NCI-H1436 treated with DMSO at 0.1 percent for 48 hours (cell line): ENCODE measurements at places on chromosomes 2 and 18.

GRCh38 chr2:128563348-128563687 is 244.7 kb upstream of the HS6ST1 start:
- no peak for DNase-seq

- DNase-seq = no peak
Measured at GRCh38 chr2:102335871-102336366, 19.7 kb upstream of the IL18R1 start.

GRCh38 chr18:67634631-67635338 is 118.3 kb upstream of the DSEL start:
- DNase-seq = no peak

DNA sequence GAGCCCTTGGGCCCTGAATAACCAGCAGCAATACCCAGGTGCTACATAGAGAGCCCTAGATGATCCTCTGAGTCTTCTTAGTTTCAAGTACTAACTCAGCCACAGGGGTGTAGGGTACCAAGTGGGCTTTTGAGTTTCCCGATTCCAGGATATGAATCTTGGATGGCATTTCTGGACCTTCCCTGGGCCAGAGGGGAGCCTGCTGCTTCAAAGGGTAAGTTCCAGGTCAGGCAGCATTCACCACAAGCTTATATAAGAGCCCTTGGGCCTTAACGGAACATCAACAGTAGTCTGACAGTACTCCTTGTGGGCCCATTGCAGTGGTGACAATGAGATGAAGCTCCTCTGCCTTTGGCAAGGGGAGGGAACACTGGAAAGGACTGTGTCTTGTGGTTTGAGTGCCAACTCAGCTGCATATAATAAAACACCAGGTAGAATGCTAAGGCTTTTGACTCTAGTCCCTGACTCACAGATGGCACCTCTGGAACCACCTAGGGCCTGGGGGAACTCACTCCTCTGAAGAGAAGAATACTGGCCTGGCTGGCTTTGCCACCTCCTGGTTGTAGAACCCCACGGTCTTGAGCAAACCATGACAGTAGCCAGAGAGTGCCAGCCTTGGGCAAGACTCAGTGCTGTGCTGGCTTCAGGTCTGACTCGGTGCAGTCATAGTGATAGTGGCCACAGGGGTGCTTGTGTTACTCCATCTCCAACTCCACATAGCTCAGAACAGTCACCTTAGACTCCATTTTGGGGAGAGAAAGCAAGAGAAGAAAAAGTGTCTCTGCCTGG is 235.7 kb downstream of the AKAIN1 start:
- no peak for DNase-seq

DNA sequence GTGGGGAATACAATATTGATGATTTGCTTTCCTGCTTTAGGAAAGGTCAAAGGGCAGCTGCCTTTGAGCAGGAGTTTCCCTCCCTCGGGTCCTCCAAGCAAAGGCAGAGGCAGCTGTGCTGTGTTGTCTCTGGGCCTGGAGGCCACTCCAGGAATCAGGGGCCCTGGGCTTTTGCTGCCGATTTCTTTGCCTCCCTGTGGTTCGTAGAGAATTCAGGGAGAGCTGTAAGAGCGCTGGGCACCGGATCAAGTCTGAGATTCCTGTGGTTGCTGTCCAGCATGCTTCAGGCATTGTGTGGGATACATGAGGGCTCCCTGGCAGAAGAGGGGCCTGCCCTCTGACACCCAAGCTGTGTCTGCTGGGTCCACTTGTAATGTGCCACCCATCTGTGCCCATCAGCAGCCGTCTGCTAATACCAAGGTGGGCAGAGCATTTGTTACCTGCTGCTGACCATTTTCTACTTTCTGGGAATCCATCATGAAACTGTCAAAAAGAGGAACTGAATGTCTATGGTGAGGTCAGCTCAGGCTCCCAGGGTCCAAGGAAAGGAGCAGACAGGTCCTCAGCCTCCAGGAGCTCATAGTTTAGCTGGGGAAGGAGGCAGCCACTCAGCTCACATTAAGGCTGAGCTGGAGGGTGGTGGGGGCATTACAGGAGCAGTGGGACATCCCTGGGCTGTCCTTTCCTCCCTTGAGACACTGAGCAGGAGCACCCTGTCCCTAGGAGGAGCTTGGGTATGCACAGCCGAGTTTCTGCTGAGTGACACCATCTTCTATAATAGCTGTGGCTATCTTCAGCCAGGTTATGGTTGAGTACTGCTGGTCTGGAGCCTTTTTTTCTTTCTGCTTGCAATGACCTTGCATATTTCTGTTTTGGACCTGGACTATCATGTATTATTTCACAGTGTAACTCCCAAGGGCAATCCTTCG is 68.5 kb downstream of the CTIF start:
- DNase-seq = no peak

DNA sequence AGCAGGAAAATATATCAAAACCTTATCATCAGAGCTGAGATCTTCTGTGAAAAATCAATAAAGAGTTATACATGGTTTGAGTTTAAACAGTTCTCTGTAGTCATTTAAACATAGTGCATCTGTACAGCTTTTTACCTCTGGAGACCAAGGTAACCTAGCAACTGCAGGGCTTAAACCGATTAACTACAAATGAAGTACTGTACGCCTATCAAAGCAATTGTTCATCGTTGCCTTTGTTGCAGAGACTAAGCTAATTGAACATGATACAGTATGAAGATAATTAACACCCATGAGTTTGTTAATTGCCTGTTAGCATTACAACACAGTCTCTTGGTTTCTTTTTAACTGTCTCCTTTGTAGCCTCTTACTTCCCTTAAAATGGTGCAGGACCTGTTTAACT is 147.9 kb downstream of the LNPK start:
- peak; percentile 83 for DNase-seq

- no peak for DNase-seq
Measured at GRCh38 chr2:45169339-45170190, 160.3 kb upstream of the SIX2 start.

- no peak for DNase-seq
Measured at GRCh38 chr18:79566771-79567431, 112.7 kb upstream of the CTDP1 start.

GRCh38 chr2:186197955-186198354 is 288.1 kb upstream of the ZC3H15 start:
- DNase-seq = no peak

- DNase-seq = no peak
Measured at GRCh38 chr18:42915299-42915698, 200.2 kb downstream of the RIT2 start.

DNA sequence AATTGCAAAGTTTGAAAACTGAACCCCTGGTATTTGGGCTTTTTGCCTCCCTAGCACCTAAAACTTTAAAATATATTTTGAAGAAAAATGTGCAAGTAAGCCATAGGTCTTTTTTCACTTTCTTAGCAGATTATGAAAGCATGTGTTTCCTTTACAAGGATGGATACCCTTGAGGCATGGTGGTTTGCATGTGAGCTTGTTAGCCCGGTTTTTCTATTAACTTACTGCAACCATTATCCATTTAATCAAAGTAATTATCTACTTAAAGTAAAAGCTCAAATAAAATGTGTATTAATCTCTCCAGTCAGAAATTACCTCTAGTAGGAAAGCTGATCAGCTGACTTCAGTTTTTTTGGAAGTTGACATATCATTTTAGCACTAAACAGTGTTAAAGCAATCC is 140.6 kb downstream of the EML6 start:
- DNase-seq = no peak

DNA sequence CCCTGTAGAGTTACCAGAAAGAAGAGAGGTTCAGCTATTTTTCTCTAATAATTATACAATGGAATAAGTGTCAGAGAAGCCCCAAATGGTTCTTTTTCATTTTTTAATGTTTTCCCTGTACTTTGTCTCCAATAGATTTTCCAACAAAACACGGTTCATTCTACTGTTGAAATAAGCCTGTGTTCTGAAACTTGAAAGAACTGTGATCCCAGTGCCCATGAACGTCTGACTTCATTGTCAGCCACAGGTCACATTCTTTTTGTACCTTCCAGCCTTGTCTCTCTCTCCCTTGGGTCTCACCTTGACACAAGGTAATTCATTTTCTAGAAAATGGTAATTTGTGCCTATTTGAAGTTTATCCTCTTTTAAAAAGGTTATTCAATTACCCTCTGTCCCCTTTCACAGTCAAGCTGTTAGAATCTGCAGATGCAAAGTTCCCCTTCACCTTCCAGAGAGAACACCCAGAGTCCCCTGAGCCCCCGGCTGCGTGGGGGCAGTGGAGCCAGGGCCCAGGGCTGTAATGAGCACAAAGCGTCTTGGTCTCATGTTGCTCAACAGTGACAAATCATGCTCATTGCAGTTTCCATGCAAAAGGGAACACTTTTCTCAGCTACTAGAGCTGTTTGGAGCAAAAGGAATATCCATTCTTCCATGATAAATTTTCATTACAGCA is 115.2 kb downstream of the SPHKAP start:
- DNase-seq = no peak

DNA sequence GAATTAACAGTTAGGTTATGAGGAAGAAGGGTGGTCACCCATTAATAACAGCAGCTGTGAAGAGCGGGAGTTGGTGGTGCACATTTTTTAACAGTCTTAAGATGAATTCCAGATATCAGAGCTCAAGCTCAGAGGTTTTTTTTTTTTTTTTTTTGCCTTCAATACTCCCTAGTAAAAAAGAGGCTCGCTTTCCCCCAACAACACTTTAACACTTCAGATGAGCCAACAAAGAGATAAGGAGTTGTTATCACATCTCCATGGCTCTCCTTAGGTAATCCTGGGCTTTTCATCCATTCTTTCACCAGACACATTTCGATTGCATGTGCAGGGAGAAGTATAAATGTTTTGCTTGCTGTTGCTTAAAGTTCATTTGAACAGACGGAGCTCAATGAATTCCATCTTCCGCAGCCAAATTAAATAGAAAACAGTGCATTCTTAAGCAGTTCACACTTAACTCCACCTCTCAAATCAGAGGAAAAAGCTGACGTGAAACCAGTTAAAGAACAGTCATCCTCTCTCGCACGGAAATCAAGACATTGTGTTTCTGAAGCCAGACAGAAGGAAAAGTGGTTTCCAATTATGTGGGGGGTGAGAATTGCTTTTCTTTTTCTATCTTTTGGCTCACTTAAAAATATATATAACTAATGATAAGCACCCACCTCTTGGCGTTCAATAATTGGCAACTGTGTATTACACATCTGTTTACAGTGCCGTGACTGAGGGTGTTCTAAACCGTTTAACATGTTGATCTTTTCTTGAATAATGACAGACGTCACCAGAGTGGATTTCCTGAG is 118.2 kb downstream of the ZNF521 start:
- DNase-seq = no peak

DNA sequence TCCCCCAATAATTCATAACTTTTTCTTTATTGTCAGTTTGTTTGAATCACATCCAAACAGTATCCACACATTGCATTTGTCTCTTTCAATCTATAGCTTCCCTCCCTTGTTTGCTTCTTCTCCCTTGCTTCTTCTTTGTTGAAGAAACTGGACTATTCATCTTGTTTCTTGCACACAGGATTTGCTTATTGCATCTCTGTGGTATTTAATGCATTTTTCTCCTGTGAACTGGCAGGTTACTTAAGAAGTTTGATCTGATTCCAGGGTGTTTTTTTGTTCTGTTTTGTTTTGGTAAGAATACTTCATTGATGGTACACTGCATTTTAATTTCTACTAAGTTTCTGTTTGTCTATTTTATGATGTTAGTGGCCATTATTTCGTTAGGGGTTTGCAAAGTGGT is 166.8 kb downstream of the CAMKMT start:
- DNase-seq = no peak

- DNase-seq = no peak
Measured at GRCh38 chr2:64943387-64944150, 45.6 kb upstream of the SLC1A4 start.

GRCh38 chr2:179410552-179411356 is 146.1 kb upstream of the SESTD1 start:
- DNase-seq = no peak

DNA sequence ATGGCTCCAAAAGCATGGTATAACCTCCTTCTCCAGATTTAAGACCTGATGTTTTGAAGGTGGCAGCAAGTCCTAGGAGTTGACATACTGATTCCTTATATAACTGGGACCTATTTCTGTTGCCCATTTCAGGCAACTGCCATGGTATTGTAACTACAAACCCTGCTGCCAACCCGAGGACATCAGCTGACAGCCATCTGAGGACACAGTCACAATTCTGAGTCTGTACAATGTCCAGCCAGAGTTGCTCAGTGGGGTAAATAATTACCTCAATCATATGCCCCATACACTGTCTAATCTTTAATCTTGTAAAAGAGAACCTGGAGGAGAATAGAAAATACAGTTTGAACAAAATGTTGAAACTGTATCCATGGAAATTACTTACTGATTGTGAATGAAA is 8.7 kb upstream of the GAREM2 start:
- no peak for DNase-seq

- DNase-seq = no peak
Measured at GRCh38 chr18:75253784-75254183, 43.2 kb downstream of the TSHZ1 start.

DNA sequence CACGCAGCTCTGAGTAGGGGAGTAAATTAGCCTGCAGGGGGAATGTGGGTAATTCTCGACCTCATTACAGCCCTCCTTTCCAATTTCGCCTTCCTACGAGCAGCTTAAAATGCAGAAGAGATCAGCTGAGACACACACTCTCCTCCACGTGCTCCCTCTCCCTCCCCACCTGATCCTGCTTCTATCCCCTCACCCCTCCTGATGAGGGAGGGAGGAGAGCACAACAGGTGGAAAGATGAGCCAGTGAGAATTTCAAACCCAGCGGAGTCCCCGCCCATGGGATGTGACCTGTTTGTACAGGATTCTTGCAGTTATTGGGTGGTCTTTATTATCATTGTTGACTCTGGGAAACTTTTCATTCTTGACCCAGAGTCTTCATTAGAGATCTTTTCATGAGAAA is 35.5 kb downstream of the DDX18 start:
- no peak for DNase-seq

DNA sequence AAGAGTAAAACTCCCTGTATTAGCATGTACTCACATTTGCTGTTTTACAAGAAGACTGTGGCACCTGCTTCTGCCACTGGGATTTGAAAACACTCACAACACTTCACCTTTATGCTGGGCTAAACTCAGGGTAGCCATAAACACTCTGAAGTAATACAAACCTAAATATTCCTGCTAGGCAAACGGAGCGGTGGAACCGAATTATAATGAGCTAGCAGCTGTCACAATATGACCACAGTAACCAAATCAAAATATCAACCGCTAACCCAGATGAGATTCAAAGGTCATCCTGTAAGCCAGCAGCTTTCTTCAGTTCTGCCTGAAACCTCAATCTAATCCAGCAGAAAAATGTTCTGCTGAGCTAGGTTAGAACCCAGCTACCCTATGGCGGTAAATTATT is 132.1 kb downstream of the TCF4 start:
- DNase-seq = no peak

GRCh38 chr2:64975232-64975821 is 13.9 kb upstream of the SLC1A4 start:
- no peak for DNase-seq

- no peak for DNase-seq
Measured at GRCh38 chr2:217859926-217860325, 142.9 kb downstream of the TNS1 start.

DNA sequence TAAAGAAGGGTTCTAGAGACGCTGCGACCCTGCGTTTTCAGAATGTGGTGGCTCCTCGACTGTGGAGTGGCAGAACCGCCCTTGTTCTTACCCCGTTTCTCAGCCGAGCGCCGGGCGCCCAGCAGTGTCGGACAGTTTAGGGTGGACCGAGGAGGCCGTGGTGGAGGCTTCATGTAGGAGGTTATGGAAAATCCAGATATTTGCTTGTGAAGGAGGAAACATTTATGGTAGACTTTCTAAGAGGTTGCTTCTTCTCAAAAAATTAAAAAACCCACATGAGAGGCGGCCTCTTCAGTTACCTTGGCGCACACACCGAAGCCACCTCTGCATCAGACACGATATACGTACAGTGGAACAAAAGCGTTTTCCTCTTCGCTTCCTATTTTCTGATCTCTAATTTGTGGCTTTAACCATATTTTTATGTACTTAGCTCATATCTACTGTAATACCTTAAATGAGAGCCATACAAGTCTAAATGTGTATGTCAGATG is 120.8 kb downstream of the NFATC1 start:
- DNase-seq = no peak
